IgD-negative memory B cell (primary cell): ENCODE measurements at places on chromosomes 6 and 20. TPM values are rescaled to one million over a fixed set of nuclear protein-coding genes. Genes with fewer than 3 reads are reported as not detected.

The DDO gene
- not detected for polyA plus RNA-seq

The ABRACL gene
- 62.0 TPM for polyA plus RNA-seq

The MAFB gene
- polyA plus RNA-seq, result not detected

The ACSS2 gene
- 4.2 TPM for polyA plus RNA-seq

The HEY2 gene
- 0.30 TPM for polyA plus RNA-seq

The TGM2 gene
- polyA plus RNA-seq, result 7.1 TPM

The SCGN gene
- polyA plus RNA-seq, result not detected

The GPLD1 gene
- 0.95 TPM for polyA plus RNA-seq

The HS3ST5 gene
- not detected for polyA plus RNA-seq

The RIPOR3 gene
- 3.3 TPM for polyA plus RNA-seq

The CCR6 gene
- polyA plus RNA-seq, result 79.3 TPM

The MDFI gene
- not detected for polyA plus RNA-seq

The PRKN gene
- 0.55 TPM for polyA plus RNA-seq

The GSTA4 gene
- 4.1 TPM for polyA plus RNA-seq

The SPEF1 gene
- polyA plus RNA-seq, result not detected

The RBPJL gene
- polyA plus RNA-seq, result not detected

The EDN3 gene
- not detected for polyA plus RNA-seq

The C6orf52 gene
- polyA plus RNA-seq, result 1.1 TPM

The PAK1IP1 gene
- polyA plus RNA-seq, result 14.1 TPM

The SLC26A8 gene
- not detected for polyA plus RNA-seq

The CCN2 gene
- polyA plus RNA-seq, result not detected

The RFX6 gene
- polyA plus RNA-seq, result not detected

The DEFB124 gene
- polyA plus RNA-seq, result not detected

The ANKRD66 gene
- polyA plus RNA-seq, result not detected

The TOMM34 gene
- polyA plus RNA-seq, result 33.0 TPM

The HLA-DRA gene
- polyA plus RNA-seq, result 8,827 TPM

The FKBP1C gene
- not detected for polyA plus RNA-seq

The SHLD1 gene
- 19.8 TPM for polyA plus RNA-seq

The DDX43 gene
- 1.9 TPM for polyA plus RNA-seq

The TCP11 gene
- not detected for polyA plus RNA-seq
